ENCODE measurements at places on chromosomes 7 and 10. TPM values are rescaled to one million over a fixed set of nuclear protein-coding genes. Genes with fewer than 3 reads are reported as not detected.

Gene IQUB
- 1.1 TPM for total RNA-seq

DNA sequence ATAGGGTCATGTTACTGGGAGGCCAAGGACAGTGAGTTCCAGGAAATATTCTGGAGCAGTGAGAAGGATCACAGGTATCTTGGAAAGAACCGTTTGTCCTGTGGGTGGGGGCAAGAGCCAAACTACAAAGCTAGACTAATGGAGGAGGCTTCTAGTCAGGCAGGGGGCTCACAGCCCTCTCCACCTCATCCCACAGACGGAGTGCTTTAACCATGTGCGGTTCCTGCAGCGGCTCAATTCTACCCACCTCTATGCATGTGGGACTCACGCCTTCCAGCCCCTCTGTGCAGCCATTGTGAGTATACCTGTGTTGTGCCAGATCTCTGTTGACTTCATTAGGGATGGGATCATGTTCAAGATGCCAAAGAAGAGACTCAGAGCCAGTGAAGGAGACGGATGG lies 8.1 kb downstream of the SEMA4G start:
- DNase-seq, result no peak

GRCh38 chr10:119428789-119429188 lies 113.7 kb downstream of the RGS10 start:
- DNase-seq, result no peak

DNA sequence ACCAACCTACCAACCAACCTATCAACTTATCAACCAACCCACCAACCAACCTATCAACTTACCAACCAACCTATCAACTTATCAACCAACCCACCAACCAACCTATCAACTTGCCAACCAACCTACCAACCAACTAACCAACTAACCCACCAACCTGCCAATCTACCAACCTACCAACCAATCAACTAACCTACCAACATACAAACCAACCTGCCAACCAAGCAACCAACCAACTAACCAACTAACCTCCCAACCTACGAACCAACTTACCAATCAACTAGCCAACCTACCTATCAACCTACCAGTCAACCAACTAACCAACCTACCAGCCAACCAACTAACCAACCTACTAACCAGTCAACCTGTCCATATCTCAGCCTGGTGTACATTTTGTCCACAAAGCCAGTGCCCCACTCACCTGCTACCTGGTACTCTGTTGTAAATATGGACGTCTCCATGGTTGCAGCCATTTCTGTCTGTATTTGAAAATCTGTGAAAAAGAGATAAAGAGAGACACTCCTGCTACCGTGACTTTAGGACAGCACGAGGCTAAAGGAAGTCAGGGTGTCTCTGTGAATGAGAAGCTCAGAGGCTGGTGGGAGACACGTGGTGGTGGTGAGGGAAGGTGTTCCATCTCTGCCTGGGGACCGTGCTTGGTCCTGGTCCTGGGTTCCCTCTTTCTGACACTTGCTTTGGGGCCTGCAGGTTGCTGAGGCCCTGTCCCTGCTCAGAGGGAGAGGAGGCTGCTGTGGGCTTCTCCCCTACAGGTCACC lies 41.9 kb upstream of the IL15RA start:
- no peak for DNase-seq

Gene FGL2
- total RNA-seq, result not detected

Gene OIT3
- not detected for total RNA-seq

DNA sequence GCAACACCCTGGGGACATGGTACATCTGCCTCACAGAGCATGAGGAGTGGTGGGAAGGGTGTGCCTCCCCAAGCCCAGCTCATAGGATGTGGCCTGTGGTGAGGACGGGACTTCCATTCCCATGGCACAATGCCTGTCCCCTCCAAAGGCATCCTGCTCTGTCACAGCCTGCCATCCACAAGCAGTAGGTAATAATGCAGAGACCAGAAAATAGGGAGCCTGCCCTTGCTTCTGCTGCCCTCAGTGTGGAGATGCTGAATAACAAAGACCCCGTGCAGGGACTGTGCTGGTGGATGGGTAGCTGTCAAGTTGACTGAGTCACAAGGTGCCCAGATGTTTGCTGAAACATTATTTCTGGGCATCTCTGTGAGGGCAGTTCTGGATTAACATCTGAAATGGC lies 199.9 kb upstream of the GRB10 start:
- peak; percentile 62 for DNase-seq

Gene PON3
- total RNA-seq, result 2.5 TPM

- DNase-seq, result no peak
These were observed 16.3 kb upstream of the BTBD16 start for GRCh38 chr10:122254831-122255230.

Gene AIMP2
- total RNA-seq, result 88.3 TPM

DNA sequence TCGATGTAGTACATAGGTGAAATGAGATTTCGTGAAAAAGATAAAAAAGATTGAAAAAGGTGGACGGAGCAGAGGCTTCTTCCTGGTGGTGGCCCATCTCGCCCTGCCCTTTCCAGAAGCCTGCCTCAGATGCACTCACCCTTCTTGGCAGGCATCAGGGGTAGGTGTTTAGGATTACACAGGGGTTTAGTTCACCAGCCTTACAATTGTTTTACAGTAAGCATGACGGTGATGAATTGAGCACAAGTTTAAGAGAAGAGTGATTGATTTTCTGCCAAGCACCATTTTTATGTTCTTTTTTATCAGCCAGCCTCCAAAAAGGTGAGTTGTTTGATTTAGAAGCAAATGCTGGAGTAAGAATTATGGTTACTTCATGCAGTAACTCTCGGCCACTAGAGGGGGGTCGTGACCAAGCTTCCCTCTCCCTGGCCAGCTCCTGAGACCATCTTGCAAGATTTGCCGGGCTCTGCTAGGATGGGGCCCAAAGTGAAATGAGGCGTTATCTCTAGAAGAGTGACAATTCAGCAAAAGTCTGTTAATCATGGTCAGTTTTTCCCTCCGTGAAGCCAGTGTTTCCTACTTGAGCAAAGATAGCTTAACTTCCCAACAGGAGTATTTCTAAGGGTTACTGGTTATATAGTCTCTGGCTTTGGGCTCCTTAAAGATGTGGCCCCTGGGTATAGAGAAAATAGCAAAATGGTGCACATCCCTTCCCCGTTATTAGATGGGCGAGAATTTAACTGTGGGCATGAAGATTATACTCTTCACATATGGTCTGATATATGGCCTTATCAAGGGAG lies 228.8 kb downstream of the BMPER start:
- peak; percentile 89 for DNase-seq

- peak; percentile 49 for DNase-seq
These were observed 220.6 kb downstream of the ADRA2A start for GRCh38 chr10:111297351-111297848.

GRCh38 chr10:119502618-119503155 lies 39.8 kb downstream of the RGS10 start:
- DNase-seq, result no peak

Gene NRAP
- total RNA-seq, result not detected

Gene MARCHF5
- total RNA-seq, result 14.2 TPM

GRCh38 chr7:35705932-35706461 lies 11.1 kb upstream of the HERPUD2 start:
- no peak for DNase-seq

Gene MALRD1
- total RNA-seq, result 0.42 TPM

- DNase-seq, result peak; percentile 13
These were observed 3.3 kb downstream of the TMEM229A start for GRCh38 chr7:124029396-124030188.

Gene ZNF467
- total RNA-seq, result 0.19 TPM

DNA sequence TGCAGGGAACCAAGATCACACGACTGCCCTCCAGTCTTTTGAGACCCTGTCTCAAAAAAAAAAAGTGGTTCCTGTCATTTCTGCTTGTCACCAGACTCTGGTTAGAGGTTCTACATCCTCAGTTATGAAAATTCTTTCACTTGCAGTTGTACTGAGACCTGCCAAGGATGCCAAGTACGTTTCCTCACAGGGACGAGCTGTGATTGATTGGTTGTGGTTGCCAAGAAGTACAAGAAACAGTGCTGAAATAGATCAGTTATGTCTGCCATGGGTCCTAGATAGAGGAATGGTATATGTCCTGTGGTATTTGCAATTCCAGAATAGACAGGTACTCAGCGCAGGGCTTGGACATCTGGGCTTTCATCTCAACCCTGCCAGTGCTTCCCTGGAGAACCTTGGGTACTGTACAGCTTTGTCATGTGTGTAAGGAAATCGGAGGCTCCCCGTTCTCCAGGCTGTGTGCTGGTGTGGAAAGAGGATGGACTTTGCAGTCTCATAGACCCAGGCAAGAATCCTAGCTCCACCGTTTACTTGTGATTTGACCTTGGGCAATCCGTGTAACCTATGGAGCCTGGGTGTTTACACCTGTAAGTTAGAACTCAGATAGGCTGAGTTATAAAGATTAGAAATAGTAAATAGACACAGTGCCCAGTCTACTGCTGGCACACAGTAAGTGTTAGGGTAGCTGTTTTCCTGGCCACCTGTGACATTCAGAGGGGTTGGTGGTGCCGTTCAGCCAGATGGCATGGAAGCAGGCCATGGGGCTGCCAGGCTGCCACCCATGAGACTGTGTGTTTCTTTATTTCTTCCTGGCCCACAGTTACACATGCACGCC lies 53.0 kb downstream of the COL13A1 start:
- DNase-seq, result no peak

DNA sequence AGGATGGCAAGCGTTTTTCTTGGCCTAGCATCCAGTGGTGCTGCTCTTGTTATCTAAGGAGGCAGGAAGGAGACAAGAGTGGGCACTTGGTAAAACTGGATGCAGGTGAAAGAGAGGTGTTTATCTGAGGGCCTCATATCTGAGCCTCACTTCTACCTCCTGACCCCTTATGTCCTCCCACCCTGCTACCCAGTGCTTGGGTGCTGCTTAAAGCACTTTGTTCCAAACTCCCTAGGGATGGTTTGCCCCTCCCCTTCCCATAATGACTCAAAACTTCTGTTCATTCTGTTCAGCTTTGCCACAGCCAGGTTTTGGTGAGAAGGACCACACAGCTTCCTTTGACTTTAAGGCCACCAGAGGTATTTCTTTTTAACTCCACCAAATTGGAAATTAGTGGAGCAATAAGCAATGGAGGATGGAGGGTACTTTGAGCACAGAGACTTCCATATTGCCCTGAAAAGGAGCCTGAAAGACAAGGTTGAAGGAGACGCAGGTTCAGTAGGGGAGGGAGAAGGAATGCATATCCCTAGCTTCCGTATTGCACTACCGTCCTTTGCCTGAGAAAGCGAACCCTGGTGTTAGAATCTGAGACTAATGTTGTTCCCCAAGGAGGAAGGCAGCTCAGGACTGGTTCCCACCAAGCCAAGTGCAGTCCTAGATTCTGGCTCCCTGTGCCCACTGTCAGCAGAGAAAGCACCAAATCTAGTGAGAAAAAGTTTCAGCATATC lies 30.1 kb downstream of the ENTPD1 start:
- DNase-seq, result peak; percentile 45

Gene PPP1R3C
- 1.6 TPM for total RNA-seq

Gene CCDC172
- total RNA-seq, result 3.8 TPM

DNA sequence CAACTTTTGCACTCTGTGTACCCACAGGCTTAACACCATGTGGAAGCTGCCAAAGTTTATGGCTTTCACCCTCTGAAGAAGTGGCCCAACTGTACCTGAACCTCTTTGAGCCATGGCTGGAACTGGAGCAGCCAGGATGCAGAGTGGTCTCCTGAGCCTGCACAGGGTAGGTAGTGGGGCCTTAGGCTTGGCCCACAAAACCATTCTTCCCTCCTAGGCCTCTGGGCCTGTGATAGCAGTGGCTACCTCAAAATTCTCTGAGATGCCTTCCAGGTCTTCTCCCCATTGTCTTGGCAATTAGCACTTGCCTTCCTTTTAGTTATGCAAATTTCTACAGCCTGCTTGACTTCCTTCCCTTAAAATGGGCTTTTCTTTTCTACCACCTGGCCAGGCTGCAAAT lies 19.3 kb upstream of the SPAM1 start:
- no peak for DNase-seq

Measured in GM23338 (cell line).